ENCODE measurements at places on chromosomes 7 and 10.

- DNase-seq = no peak
These were observed 119.8 kb downstream of the SLC25A13 start for GRCh38 chr7:96202102-96202501.

GRCh38 chr7:130913639-130914553 lies 179.9 kb upstream of the KLF14 start:
- DNase-seq = no peak

GRCh38 chr10:18075881-18076280 lies 64.3 kb upstream of the CACNB2 start:
- DNase-seq = no peak

GRCh38 chr7:157372300-157373232 lies 35.8 kb downstream of the DNAJB6 start:
- no peak for DNase-seq

DNA sequence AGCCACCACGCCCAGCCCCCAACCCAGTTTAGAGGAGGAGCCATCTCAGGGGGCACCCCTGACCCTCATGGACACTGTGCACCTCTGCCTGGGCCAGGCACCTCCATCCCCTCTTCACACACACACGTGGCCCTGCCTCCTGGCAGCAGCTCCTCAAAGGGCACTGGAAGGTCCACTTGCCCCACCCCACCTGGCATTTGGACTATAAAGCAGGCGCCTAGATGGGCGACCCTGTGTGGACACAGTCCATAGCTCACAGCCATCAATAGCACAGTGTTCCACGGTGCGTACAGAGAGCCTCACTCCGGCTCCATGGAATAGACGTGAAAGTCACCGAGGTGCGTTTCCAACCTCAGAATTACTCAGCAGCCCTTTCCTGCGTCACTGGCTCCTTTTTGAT lies 41.0 kb downstream of the FKBP6 start:
- DNase-seq = no peak

DNA sequence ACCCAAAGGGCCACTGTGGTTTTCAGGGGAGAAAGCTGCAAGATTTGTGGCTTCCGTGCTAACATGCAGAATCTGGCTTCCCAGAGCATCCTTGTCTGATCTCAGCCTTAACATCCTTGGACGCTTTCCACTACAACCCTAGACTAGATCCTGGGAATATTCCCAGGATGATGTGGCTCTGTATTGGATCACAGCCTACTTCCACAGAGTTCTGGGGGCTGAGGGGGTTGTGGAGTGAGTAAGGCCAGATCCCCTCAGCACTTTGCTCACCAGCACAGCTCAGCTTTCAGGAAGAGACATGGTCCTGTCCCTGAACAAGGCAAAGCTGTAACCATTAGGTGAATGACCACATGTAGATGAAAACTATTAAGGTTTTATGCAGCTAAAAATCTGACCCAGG lies 241.3 kb upstream of the MYO3A start:
- no peak for DNase-seq

DNA sequence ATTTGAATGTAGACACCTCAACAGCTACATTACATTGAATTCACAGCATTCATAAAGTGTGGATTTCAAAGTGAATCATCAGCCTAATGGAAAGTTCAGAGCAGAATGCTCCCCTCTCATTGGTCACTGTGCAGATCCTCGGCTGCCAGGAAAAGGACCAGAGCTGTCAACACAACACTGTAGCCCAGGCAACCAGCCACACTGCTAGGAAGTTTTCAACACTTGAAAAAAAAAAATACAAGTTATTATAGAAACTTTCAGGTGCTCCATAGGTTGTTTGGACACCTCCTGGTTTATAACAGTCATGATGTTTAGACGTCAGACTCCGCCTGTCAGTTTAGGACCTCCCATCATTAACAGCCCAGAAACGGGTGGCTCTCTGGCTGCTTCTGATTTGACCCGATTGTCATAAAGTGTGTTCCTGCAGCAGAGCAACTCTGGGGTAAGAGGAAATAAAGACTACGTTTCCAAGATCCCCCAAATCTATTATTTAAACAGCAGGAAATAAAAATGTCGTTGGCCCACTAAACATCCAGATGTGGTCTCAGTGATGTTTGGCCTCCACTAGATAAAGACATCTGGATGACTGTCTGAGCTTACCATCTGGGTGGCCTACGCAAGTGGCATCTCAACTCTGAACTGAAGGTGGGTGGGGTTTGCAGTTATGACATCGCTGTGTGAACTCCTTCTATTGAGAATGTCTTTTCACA lies 117.4 kb downstream of the CABCOCO1 start:
- no peak for DNase-seq

DNA sequence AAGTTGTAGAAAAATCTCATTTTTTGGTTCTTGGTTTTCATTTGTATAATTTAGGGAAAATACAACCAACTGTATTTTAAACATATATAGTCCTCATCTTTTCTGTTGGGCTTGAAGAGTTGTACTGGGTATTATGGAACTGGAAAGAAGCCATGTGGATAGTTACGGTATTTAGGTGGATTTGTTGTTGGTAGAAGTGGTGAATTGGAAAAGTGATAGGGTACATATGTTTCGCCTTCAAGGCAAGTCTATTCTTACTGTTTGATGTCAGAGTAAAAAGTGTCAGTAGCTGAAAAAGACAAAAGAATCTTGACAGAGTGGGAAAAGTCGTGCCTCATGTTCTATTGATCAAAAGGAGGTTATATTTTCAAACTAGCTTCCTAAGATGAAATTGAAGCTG lies 64.6 kb downstream of the GBF1 start:
- DNase-seq = no peak

DNA sequence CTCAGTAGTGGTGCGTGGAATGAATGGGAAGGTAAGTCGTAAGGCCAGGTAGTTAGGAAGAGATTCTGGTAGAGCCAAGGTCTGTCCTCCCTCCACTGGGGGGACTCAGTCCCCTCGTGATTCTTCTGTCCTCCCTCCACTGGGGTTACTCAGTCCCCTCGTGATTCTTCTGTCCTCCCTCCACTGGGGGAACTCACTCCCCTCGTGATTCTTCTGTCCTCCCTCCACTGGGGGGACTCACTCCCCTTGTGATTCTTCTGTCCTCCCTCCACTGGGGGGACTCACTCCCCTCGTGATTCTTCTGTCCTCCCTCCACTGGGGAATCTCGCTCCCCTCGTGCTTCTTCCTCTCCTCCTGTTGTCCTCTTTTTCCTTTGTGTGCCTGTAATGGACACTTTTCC lies 125.1 kb downstream of the CELF2 start:
- DNase-seq = no peak

DNA sequence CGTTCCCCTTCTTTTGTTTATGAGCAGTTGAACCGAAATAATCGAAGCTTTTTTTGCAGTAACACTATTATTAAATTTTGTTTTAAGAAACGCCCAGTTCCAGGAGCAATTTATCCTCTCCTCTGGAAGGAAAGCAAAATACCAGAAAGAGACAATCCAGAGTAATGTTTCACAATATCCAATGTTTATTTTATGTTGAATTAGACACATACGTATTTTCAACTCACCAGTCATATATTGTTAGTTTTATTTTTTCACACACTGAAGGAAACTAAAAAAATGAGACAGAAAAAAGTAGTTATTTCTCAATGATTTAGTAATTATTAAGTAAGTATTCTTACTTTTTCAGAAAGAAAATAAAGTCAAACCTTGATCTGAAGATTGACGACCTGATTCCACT lies 85.1 kb downstream of the MYOF start:
- DNase-seq = no peak

DNA sequence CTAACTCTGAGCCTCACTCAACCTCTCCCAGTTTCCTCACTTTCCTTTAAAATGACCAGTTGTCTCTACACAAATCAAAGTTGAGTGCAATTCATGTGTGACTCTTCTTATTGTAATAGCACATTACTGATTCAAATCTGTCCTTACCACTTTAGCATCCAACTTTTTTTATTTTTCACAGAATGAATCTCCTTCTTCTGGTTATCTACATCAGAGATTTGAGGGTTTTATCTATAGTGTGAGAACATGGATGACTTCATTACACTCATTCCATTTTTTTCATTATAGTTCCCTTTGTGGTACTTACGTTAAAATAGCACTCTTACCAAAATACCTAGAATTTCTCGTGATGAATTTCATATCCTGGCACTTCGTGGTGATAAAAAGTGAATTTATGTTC lies 43.3 kb downstream of the RTKN2 start:
- no peak for DNase-seq

GRCh38 chr10:32112055-32112454 lies 55.8 kb upstream of the KIF5B start:
- DNase-seq = no peak

DNA sequence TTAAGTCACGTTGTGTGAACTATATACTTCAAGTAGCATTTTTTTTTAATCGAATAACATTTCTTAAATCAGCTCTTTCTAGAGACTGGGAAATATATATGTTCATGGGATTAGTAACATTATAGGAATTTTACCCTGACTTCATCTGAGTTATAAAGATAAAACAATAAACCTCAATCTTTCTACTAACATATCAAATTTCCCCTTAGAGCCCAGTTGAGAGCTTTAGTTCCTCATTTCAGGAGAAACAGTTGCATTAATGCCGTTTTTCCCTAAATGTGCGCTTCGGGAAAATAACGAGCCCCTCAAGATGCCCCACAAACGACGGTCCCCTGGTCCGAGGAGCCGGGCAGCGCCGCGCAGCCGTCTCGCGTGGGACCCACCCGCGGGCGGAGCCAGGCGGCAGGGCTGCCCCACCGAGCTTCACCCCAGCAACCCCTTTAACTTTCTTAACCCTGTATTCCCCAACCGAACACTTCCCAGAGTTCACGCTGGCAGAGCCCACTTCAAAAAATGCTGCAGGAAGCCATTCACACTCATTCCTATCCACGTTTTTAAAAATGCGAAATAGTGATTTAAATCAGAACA lies 152.5 kb upstream of the YAE1 start:
- no peak for DNase-seq

- DNase-seq = no peak
These were observed 24.8 kb downstream of the KCNH2 start for GRCh38 chr7:150953061-150953997.

GRCh38 chr10:6382081-6382480 lies 179.3 kb downstream of the PFKFB3 start:
- DNase-seq = no peak

DNA sequence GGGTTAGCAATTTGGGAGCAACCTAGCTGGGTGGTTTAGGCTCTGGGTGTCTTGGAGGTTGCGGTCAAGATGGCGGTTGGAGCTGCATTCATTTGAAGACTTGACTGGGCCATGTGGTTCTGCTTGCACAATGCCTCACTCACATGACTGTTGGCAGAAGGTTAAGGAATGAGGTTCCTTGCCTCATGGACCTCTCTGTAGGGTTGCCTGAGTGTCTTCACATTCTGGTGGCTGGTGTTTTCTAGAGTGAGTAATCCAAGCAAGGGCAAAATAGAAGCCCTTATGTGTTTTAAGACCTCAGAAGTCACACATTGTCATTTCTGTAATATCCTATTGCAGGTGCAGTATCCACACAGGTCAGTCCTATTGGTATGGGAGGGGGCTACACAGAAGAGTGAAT lies 52.0 kb downstream of the CDK14 start:
- DNase-seq = no peak

- DNase-seq = no peak
These were observed 17.6 kb downstream of the RSU1 start for GRCh38 chr10:16799621-16800020.

GRCh38 chr10:95837356-95837776 lies 70.4 kb upstream of the CC2D2B start:
- DNase-seq = no peak

DNA sequence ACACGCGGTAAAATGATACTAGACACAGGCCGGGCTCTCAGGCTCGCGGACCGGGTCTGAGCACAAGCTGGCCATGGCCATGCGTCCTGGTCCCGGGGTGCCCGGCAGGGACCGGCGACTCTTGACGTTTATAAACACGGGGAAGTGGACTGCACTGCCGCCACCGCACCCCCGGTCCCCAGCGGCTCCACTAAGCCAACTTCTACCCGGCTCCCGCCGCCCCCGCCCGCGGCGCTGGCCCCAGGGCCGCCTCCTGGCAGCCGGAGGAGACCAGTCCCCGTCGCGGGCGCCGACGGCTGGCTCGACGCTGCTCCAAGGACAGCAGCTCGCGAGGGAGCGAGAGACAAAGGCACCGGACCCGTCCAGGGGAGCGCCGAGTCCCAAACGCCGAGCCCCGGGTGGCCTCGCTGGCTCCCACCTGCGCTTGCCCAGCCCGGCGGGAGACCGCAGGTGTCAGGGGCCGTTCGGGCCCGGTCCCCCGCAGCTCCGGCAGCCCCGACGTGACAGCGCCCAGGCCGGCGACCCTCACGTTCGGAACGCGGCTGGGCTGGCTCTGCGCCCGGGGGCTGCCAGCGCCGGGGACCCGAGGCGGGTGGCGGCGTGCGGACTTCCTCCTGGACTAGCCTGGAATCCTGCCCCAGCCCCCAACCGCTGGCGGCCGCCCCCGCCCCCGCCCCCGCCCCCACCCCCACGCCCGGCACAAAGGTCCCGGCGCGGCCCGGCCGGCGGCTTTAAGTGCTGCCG lies 517 bp downstream of the ITGB1 start:
- DNase-seq = no peak

GRCh38 chr7:128884561-128885369 lies 22.1 kb downstream of the ATP6V1F start:
- DNase-seq = no peak

- DNase-seq = no peak
These were observed 285.4 kb upstream of the MKI67 start for GRCh38 chr10:128411643-128412042.

GRCh38 chr10:37710831-37711616 lies 146.4 kb downstream of the ZNF248 start:
- DNase-seq = no peak

DNA sequence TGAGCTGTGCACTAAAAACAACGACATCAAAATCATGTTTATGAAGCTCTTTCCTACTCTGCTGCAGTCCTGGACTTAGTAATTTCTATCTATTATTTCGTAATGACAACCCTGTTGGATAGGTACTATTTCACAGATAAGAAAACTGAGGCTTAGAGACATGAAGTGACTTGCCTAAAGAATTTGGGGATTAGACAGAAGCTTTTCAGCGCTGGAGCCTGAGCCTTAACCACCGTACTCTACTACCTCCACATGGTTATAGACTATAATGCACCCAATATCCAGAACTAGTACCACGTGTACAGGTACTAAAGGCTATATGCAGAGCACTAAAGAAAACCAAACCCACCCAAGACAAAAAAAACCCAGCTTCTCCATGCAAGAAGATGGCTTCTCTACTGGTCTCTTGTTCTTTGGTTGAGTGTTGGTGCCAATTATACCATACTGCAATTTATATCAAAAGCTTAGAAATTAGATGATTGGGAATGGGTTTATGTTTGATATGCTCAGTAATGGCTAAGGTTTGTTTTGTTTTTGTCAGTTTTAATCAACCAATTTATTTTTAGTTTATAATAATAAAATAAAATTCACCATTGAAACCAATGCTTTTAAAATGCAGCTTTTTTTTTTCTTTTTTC lies 6.5 kb upstream of the SNX10 start:
- DNase-seq = no peak

- no peak for DNase-seq
These were observed 2.9 kb upstream of the GDI2 start for GRCh38 chr10:5816170-5816569.

GRCh38 chr7:74297516-74298233 lies 8.5 kb downstream of the CLIP2 start:
- no peak for DNase-seq

GRCh38 chr10:125880719-125881118 lies 373 bp downstream of the DHX32 start:
- DNase-seq = no peak

Measured in cortex of kidney (tissue), 1 donor.